Activated CD4-positive, alpha-beta T cell treated with anti-CD3 and anti-CD28 coated beads, Interleukin-2, amount 10 ng/mL, durations not matched to agents 24 days and 14 days (primary cell): ENCODE measurements at places on chromosomes 13 and 19. TPM values are rescaled to one million over a fixed set of nuclear protein-coding genes. Genes with fewer than 3 reads are reported as not detected.

DNA sequence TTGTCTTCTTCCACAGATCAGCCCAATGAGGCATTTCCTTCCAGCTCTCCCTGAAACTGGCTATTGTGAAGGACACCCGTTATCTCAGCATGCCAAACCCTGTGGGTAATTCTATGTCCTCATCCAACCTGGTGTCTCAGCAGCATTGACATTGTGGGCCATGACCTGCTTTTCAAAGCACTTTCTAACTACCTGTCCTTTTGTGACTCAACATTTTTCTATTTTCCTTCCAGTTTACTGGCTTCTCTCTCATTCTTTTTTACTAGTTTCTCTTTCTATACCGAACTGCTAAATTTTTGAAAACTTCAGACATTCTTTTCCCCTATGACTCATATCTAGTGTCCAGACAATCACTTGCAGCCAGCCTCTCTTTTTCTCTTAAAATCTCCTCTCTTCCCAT, 136.4 kb upstream of the HTR2A start:
- H3K27ac ChIP-seq: no peak overlapping the region
- no peaks in the 10 kb centered on the region for H3K4me1 ChIP-seq
- no peaks in the 10 kb centered on the region for H3K36me3 ChIP-seq
- H3K27me3 ChIP-seq: peaks cover 3% of the 10 kb centered on the region
- no peak for DNase-seq
- H3K4me3 ChIP-seq: no peak overlapping the region

GRCh38 chr13:100710176-100710575, 35.6 kb upstream of the TMTC4 start:
- H3K27me3 ChIP-seq: peaks cover 2% of the 10 kb centered on the region
- no peaks in the 10 kb centered on the region for H3K4me1 ChIP-seq
- H3K27ac ChIP-seq: no peak overlapping the region
- no peak overlapping the region for H3K4me3 ChIP-seq
- H3K36me3 ChIP-seq: no peaks in the 10 kb centered on the region

GRCh38 chr19:13526552-13526951, 20.3 kb upstream of the CACNA1A start:
- H3K36me3 ChIP-seq: no peaks in the 10 kb centered on the region
- no peaks in the 10 kb centered on the region for H3K4me1 ChIP-seq
- no peaks in the 10 kb centered on the region for H3K27me3 ChIP-seq
- no peak for DNase-seq
- no peak overlapping the region for H3K4me3 ChIP-seq

- H3K27me3 ChIP-seq: no peaks in the 10 kb centered on the region
- peak overlapping the region; percentile 94 for H3K27ac ChIP-seq
- H3K4me1 ChIP-seq: peaks cover 20% of the 10 kb centered on the region
Measured at GRCh38 chr19:27793128-27793643, 1419.8 kb downstream of the UQCRFS1 start.

- H3K4me1 ChIP-seq: peaks cover 22% of the 10 kb centered on the region
- H3K27ac ChIP-seq: no peak overlapping the region
- DNase-seq: no peak
- H3K4me3 ChIP-seq: no peak overlapping the region
Measured at GRCh38 chr13:111387945-111388600, 67.6 kb downstream of the TEX29 start.

GRCh38 chr19:47021536-47022139, 2.0 kb downstream of the NPAS1 start:
- H3K27me3 ChIP-seq: peaks cover 62% of the 10 kb centered on the region
- peaks cover 7% of the 10 kb centered on the region for H3K4me1 ChIP-seq
- H3K4me3 ChIP-seq: no peak overlapping the region
- no peak for DNase-seq

DNA sequence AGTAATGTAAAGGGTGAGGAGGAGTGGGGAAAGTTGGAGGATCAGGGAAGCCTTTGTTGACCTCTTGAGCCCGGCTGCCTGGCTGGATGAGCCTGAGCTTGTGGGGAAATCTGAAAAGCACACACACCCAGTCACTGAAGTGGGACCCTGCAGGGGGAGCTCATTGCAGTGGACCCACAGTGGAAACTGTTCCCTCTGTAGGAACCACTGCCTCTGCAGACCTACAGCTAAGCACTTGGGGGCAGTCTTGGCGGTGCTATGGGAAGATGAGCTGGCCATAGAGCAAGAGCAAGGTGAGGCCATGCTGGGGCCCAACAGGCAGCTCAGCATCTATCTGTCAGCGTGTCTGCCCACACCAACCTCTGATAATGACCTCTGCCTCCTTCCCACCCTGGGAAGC, 294.8 kb downstream of the TSHZ3 start:
- H3K27me3 ChIP-seq: peaks cover 2% of the 10 kb centered on the region
- H3K27ac ChIP-seq: no peak overlapping the region
- H3K36me3 ChIP-seq: no peaks in the 10 kb centered on the region
- no peaks in the 10 kb centered on the region for H3K4me1 ChIP-seq
- peak; percentile 78 for DNase-seq

GRCh38 chr13:111470933-111471332, 150.5 kb downstream of the TEX29 start:
- no peak overlapping the region for H3K27ac ChIP-seq
- H3K36me3 ChIP-seq: no peaks in the 10 kb centered on the region
- no peaks in the 10 kb centered on the region for H3K4me1 ChIP-seq
- no peak overlapping the region for H3K4me3 ChIP-seq

GRCh38 chr13:95386370-95386769, 85.1 kb upstream of the ABCC4 start:
- no peak for DNase-seq
- peaks cover 5% of the 10 kb centered on the region for H3K27me3 ChIP-seq
- no peak overlapping the region for H3K4me3 ChIP-seq
- no peak overlapping the region for H3K27ac ChIP-seq
- no peaks in the 10 kb centered on the region for H3K4me1 ChIP-seq
- no peaks in the 10 kb centered on the region for H3K36me3 ChIP-seq

- H3K4me1 ChIP-seq: no peaks in the 10 kb centered on the region
- H3K4me3 ChIP-seq: no peak overlapping the region
- no peaks in the 10 kb centered on the region for H3K36me3 ChIP-seq
- DNase-seq: no peak
- peaks cover 14% of the 10 kb centered on the region for H3K27me3 ChIP-seq
Measured at GRCh38 chr13:28597641-28598040, 61.3 kb upstream of the POMP start.

- H3K4me3 ChIP-seq: no peak overlapping the region
- H3K27ac ChIP-seq: no peak overlapping the region
- peaks cover 27% of the 10 kb centered on the region for H3K4me1 ChIP-seq
- no peak for DNase-seq
- H3K36me3 ChIP-seq: peaks cover 19% of the 10 kb centered on the region
Measured at GRCh38 chr13:74084375-74084935, 49.7 kb downstream of the KLF12 start.

- no peaks in the 10 kb centered on the region for H3K4me1 ChIP-seq
- H3K4me3 ChIP-seq: peak overlapping the region; percentile 18
- DNase-seq: no peak
- H3K27ac ChIP-seq: no peak overlapping the region
- H3K36me3 ChIP-seq: no peaks in the 10 kb centered on the region
- peaks cover 4% of the 10 kb centered on the region for H3K27me3 ChIP-seq
Measured at GRCh38 chr13:98280176-98280510, 103.1 kb upstream of the RNF113B start.

- peaks cover 9% of the 10 kb centered on the region for H3K27me3 ChIP-seq
- no peaks in the 10 kb centered on the region for H3K4me1 ChIP-seq
- DNase-seq: no peak
- no peak overlapping the region for H3K4me3 ChIP-seq
- H3K36me3 ChIP-seq: no peaks in the 10 kb centered on the region
- H3K27ac ChIP-seq: no peak overlapping the region
Measured at GRCh38 chr13:25674371-25674770, 302.6 kb downstream of the ATP8A2 start.

GRCh38 chr13:24032674-24033073, 127.8 kb upstream of the SPATA13 start:
- H3K27ac ChIP-seq: no peak overlapping the region
- H3K4me3 ChIP-seq: no peak overlapping the region
- H3K36me3 ChIP-seq: no peaks in the 10 kb centered on the region
- H3K27me3 ChIP-seq: peaks cover 32% of the 10 kb centered on the region

GRCh38 chr19:10601999-10602329, 14.9 kb upstream of the AP1M2 start:
- H3K27me3 ChIP-seq: peaks cover 12% of the 10 kb centered on the region
- peaks cover 8% of the 10 kb centered on the region for H3K36me3 ChIP-seq
- peak overlapping the region; percentile 74 for H3K4me3 ChIP-seq
- H3K27ac ChIP-seq: peak overlapping the region; percentile 80

GRCh38 chr13:76832258-76832988, 53.8 kb downstream of the KCTD12 start:
- H3K27me3 ChIP-seq: peaks cover 4% of the 10 kb centered on the region
- H3K4me3 ChIP-seq: no peak overlapping the region
- no peak for DNase-seq
- H3K27ac ChIP-seq: no peak overlapping the region
- peaks cover 4% of the 10 kb centered on the region for H3K4me1 ChIP-seq

GRCh38 chr19:31135841-31136240, 213.4 kb downstream of the TSHZ3 start:
- no peak for DNase-seq
- H3K27ac ChIP-seq: no peak overlapping the region
- H3K4me1 ChIP-seq: no peaks in the 10 kb centered on the region
- peaks cover 3% of the 10 kb centered on the region for H3K27me3 ChIP-seq
- no peak overlapping the region for H3K4me3 ChIP-seq

DNA sequence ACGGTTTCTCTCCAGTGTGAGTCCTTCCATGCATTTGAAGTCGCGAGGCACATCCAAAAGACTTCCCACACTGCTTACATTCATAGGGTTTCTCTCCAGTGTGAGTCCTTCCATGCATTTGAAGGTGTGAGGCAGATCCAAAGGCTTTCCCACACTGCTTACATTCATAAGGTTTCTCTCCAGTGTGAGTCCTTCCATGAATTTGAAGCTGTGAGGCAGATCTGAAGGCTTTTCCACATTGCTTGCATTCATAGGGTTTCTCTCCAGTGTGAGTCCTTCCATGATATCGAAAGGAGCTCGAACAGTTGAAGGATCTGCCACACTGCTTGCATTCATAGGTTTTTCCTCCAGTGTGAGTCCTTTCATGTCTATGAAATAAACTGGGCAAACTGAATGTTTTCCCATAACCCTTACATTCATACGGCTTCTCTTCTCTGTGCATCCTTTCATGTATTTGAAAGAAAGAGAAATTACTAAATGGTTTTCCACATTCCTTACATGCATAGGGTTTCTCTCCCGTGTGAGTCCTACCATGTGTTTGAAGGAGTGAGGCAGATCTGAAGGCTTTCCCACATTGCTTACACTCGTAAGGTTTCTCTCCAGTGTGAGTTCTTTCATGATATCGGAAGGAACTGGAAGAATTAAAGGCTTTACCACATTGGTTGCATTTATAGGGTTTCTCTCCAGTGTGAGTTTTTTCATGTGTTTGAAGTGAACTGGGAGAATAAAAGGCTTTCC, 20.3 kb downstream of the ZNF433 start:
- H3K27ac ChIP-seq: no peak overlapping the region
- no peaks in the 10 kb centered on the region for H3K27me3 ChIP-seq
- H3K4me1 ChIP-seq: no peaks in the 10 kb centered on the region
- DNase-seq: no peak

DNA sequence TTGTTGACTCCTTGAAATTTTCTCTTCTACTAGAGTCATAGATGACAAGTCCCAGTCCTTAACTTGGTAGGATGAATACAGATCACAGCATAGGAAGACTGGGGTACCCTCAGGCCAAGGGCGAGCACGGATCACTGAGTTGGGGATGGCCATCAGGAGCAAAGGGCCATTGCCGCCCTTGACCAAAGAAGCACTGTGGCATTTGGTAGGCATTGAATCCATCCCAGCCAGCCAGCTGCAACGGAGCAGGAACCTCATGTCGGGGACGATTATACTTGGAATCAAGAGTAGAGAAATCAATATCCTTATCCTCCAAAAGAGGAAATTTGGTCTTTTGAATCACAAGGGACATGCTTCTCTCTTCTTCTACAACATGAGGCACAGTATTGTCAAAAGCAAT, 50.1 kb upstream of the ZNF573 start:
- no peak overlapping the region for H3K27ac ChIP-seq
- no peak for DNase-seq
- H3K36me3 ChIP-seq: no peaks in the 10 kb centered on the region
- H3K27me3 ChIP-seq: no peaks in the 10 kb centered on the region
- no peaks in the 10 kb centered on the region for H3K4me1 ChIP-seq
- H3K4me3 ChIP-seq: no peak overlapping the region

- peaks cover 5% of the 10 kb centered on the region for H3K27me3 ChIP-seq
- no peak overlapping the region for H3K4me3 ChIP-seq
- no peak for DNase-seq
- no peaks in the 10 kb centered on the region for H3K36me3 ChIP-seq
Measured at GRCh38 chr13:50598338-50598737, 245.2 kb downstream of the DLEU7 start.

- H3K4me3 ChIP-seq: no peak overlapping the region
- H3K36me3 ChIP-seq: peaks cover 36% of the 10 kb centered on the region
- no peaks in the 10 kb centered on the region for H3K27me3 ChIP-seq
Measured at GRCh38 chr13:32731576-32731975, 145.3 kb downstream of the PDS5B start.

- no peak overlapping the region for H3K27ac ChIP-seq
- H3K4me1 ChIP-seq: no peaks in the 10 kb centered on the region
- no peaks in the 10 kb centered on the region for H3K27me3 ChIP-seq
- no peaks in the 10 kb centered on the region for H3K36me3 ChIP-seq
Measured at GRCh38 chr13:53310786-53311185, 282.2 kb downstream of the OLFM4 start.

DNA sequence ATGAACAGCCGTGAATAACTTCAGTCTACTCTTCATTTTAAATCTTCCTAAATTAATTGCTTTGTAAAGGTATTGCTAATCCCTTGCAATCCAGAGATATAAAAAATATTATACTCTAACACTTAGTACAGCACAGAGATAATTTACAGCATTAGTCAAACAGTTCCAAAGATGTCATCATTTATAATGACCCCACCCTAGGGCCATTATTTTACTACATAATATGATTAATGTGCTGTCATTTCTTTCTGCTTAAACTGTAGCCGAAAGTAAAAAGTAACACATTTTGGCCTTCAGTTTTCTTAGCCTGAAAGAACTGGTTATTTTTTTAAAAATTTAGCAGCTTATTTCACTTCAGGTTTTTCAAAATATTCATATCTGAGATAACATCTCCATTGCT, 256.3 kb upstream of the RFC3 start:
- H3K27me3 ChIP-seq: no peaks in the 10 kb centered on the region
- H3K4me3 ChIP-seq: no peak overlapping the region
- H3K27ac ChIP-seq: no peak overlapping the region
- no peaks in the 10 kb centered on the region for H3K36me3 ChIP-seq

GRCh38 chr19:4208385-4209094, 20.8 kb upstream of the EBI3 start:
- DNase-seq: no peak
- H3K27me3 ChIP-seq: no peaks in the 10 kb centered on the region
- no peaks in the 10 kb centered on the region for H3K36me3 ChIP-seq
- H3K4me1 ChIP-seq: peaks cover 2% of the 10 kb centered on the region
- H3K27ac ChIP-seq: no peak overlapping the region
- H3K4me3 ChIP-seq: no peak overlapping the region

Gene GZMM
- 37.6 and 40.9 TPM in 2 replicates for total RNA-seq

Gene GPR18
- total RNA-seq: 5.9 and 6.3 TPM in 2 replicates

Gene HMGB1
- total RNA-seq: 624 and 640 TPM in 2 replicates

Gene MATK
- total RNA-seq: 31.6 and 32.3 TPM in 2 replicates

Gene SYNGR4
- total RNA-seq: 0.33 TPM in 1 of 2 replicates, not detected in the other

Gene FGF21
- total RNA-seq: not detected in 2 replicates

Gene DHDH
- 0.35 TPM in 1 of 2 replicates, not detected in the other for total RNA-seq

Gene RAB20
- total RNA-seq: 2.8 and 3.2 TPM in 2 replicates

Gene KATNAL1
- 7.5 and 9.0 TPM in 2 replicates for total RNA-seq

Gene CABP5
- total RNA-seq: not detected in 2 replicates

Gene LHFPL6
- 4.8 TPM in 2 replicates for total RNA-seq

Gene ZNF566
- 7.2 and 8.5 TPM in 2 replicates for total RNA-seq

Gene ZNF543
- total RNA-seq: 4.9 and 5.3 TPM in 2 replicates

Gene ZNF816
- total RNA-seq: 8.9 TPM in 2 replicates
